ENCODE measurements at places on chromosomes 2 and 18.
A peak's percentile ranks its signal among the peaks of the same experiment; 100 is the strongest.

DNA sequence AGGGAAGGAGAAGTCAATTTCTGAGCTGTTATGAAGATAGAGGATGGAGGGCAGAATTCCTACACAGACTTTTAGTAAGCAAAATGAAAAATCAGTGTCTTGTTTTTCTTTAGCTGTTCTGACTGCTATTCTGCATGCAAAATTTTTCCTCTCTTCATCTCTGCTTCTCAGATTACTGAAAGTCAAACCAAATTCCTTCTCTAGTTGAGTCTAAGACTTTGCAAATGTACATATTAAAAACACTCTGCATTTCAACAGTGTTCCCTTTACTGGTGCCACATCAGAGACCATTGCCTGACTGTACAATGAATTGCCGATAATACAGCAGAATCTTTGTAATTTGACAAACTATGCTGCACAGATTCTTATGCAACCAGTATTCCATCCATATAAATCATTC is 198.8 kb downstream of the EXOC6B start:
- no peak for DNase-seq

- DNase-seq: no peak
These were observed 112.0 kb upstream of the CTDP1 start for GRCh38 chr18:79567481-79568147.

- DNase-seq: no peak
These were observed 112.7 kb downstream of the GBX2 start for GRCh38 chr2:236055471-236055870.

GRCh38 chr18:33697498-33697897 is 119.5 kb downstream of the ASXL3 start:
- no peak for DNase-seq

DNA sequence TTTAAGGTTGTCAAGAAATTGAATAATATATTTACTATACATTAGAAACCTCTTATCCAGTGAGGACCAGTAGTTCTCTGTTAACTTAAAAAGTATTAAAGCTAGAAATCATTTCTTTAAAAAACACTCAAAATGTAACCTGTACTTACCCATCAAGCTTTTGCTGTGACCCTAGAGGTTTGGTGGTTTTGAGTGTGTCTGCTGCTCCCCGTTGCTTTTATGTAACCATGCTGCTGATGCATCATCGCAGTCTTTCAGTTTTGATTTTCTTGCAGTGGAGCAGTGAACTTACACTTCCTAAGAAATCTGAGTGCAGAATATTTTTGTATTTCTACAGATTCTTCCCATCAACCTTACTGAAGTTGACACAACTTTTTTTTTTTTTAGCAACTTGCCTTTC is 34.2 kb downstream of the MRPS9 start:
- DNase-seq: no peak

DNA sequence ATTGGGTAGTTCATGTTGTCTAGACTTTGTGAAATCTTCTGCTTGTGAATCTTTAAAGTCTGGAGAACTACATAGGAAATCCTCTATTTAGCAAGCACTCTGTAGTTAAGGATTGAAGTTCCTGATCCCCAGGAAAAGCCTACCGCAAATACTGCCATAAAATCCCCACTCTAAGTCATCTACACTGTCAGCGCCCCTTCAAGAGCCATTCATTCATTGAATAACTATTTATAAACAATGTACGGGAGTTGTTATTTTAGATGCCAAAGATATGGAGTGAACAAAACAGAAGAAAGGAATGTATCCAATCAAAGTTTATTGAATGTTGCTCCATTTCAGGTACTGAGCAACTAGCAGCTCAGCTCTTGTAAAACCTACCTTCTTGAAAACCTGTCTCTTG is 36.5 kb upstream of the SLC39A10 start:
- no peak for DNase-seq

DNA sequence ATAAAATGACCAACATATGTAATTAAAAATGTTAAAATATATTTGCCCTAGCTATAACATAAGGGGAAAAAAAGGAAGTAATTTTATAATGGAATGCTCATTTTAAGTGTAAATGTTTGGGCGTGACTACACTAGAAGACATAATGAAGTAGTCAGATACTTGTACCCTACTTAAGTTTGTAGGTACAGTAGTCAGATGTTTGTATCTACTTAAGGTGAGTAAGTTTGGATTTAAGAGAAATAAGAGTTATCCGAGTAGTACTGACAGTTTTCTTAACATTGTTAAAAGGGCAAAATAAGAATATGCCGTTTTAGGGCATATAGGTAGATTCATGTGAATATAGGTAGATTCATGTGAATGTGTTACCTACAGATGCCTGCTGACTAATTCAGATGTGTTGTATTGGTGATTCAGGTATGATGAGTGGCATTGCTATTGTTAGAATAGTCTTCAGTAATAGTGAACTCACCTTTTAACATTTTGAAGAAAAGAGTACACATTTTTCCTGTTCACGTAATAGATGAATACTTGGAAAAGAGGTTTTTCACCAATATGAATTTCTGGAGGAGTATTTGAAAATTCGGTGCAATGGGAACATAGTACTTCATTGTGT is 14.9 kb downstream of the VAPA start:
- no peak for DNase-seq

DNA sequence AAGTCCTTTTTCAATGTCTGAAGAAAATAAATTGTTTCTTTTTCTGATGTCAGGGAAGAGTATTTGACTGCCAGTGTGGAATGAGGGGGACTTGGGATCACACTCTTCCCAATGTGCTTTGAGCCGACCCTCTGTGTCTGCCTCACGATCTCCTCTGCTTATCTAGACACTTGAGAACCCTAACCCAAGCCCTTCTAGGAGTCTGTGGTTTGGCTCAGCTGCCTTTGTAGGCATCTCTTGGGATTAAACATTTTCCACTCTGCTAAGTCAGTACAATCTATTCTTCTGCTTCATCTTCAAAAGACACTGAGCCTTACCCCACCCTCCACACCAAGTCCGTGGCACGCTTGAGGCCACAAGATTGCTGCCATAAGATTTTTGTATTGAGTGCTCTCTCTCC is 19.4 kb downstream of the FAM110C start:
- no peak for DNase-seq

GRCh38 chr2:97693476-97693875 is 19.9 kb upstream of the ZAP70 start:
- no peak for DNase-seq

GRCh38 chr2:138531913-138532312 is 30.3 kb downstream of the SPOPL start:
- no peak for DNase-seq

DNA sequence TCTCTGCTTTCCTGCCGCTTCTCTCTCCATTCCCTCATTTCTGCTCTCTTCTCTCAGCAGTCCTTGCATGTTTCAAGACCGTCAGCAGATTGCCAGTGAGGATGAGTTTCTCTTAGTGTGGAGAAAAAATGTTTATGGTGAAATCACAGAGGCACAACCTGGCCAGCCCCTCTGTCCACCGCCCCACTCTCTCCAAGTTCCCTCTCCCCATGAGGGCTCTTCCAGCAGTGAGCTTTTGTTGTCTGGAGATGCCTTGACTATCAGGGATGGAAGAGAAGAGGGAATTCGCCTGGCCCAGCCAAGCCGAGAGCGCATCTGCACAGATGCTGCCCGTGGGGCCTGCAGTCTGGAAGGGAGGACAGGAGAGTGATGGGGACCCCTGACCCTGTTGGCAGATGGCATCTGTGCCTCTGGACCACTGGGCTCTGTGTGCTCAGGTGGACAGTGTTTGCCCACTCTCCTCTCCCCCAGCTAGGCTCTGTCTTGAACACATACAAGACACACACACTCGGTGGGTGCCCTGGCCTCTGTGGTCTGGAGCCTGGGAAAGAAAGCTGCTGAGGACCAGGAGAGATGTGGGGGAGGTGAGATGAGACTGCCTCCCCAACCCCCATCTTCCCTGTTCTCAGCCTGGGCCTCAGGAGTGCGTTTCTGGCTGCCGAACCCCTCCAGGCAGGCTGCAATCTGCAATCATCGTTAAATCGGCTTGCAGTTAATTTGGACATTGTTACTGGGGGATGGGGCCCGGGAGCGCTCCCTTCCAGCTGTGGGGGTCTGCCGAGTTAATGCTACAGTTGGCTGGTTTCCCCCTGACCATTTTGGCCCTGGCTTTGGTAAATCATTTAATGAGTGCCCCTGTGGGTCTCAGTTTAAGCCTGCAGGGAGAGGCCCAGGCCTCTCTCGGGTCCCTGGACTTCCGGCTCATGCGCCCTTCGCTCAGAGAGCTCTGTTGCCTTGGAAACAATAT is 4.5 kb downstream of the ITM2C start:
- no peak for DNase-seq

GRCh38 chr2:152594022-152594766 is 123.1 kb downstream of the PRPF40A start:
- DNase-seq: peak; percentile 83

DNA sequence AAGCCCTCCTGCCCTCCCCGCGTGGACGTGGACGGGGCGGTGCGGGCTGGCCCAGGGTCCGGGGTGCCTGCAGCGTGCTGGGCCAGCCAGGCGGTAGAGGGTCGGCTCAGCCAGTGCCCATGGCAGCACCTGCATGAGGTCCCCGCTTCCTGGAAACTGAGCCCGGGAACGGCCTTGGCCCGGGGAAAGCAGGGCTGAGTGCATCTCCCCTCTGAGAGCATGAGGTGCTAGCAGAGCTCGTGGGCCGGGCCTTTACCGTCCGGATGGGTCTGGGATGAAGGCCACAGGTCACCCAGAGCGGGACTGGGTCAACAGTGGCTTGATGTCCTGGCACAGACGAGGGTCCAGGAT is 39.8 kb downstream of the TSHZ1 start:
- no peak for DNase-seq

DNA sequence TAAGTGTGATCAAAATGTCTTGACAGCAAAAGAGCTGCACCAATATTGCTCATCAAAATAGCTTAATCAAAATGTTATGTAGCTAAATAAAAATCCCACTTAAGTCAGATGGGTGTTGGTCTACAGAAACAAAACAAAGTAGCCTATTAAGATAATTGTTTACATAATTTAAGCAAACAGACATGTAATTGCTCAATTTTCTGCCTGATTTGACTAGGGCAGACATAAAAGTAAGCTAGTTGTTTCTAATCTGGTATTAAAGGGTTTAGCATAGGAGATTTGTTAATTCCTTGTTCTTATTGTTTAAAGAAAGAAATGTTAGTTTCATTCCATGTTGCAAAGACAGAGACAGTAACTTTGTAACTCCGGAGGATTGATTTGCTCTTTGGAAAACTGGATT is 11.5 kb upstream of the FEZ2 start:
- no peak for DNase-seq

- DNase-seq: no peak
These were observed 110.5 kb downstream of the CCDC148 start for GRCh38 chr2:158346032-158346431.

GRCh38 chr2:11073776-11074175 is 81.5 kb upstream of the SLC66A3 start:
- DNase-seq: no peak

- no peak for DNase-seq
These were observed 66.3 kb upstream of the GLI2 start for GRCh38 chr2:120669121-120669952.

DNA sequence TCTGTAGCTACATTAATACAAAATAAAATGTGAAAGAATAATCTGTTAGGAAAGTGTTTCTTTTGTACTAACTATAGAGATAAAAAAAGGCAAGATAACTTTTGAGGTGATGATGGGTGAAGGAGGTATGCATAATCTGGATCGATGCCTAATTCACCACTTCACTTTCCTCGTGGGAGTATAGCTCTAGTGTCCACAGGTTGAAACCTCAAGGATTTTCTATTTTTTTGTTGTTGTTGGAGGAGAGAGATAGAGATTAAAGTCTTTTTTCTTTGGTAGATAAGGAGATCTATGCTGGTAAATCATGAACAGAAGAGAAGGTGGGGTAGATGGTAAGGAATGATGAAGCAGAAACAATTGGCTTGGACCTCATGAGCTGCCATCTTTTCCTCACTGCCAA is 635.3 kb upstream of the ZEB2 start:
- no peak for DNase-seq

GRCh38 chr2:226256709-226257376 is 542.8 kb downstream of the IRS1 start:
- no peak for DNase-seq

- DNase-seq: peak; percentile 21
These were observed 143.9 kb upstream of the FN1 start for GRCh38 chr2:215579809-215580208.

- DNase-seq: no peak
These were observed 35.1 kb downstream of the TMEM18 start for GRCh38 chr2:641872-642815.

- DNase-seq: no peak
These were observed 6.4 kb downstream of the HDAC4 start for GRCh38 chr2:239394346-239394945.

DNA sequence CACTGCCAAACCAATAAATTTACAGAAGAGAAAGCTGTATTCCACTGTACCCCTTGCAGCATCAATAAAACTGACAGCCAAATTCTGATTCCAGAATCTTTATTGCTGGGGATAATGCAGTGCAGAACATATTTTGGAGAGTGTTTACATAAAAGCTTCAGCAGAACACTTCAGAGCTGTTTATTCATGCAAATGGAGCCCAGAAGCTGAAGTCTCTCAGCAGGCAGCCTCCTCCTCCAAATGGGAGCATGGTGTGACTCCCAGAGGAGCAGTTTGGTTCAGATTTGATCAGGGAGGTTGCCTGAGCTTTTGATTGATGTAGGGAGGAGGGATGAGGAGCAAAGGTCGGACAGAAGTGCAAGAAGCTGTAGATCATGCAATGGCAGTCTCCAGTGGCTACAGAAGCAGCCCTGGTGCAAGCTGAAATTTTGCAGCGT is 22.4 kb downstream of the LHCGR start:
- no peak for DNase-seq

GRCh38 chr18:5057386-5058348 is 139.4 kb downstream of the AKAIN1 start:
- DNase-seq: peak; percentile 72

DNA sequence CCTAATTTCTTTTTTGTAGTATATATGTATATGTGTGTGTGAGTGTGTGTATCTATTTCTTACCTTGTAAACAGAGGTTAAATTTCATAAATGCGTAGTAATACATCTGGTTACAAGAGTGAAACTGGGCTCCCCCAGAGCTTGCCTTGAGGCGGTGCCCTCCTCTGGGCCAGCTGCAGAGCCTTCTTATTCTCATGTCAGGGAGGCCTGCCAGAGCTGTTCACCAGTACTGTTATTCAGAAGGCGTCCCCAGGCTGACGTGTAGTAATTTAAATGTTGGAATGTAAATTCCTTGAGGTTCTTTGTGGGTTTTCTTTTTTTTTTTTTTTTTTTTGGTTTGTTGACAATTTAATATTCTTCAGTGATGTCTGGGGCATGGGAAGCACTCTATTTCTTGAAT is 11.2 kb downstream of the COPS8 start:
- no peak for DNase-seq

Data from inflammatory macrophage (primary cell).